ENCODE measurements at places on chromosomes 7 and 10.

DNA sequence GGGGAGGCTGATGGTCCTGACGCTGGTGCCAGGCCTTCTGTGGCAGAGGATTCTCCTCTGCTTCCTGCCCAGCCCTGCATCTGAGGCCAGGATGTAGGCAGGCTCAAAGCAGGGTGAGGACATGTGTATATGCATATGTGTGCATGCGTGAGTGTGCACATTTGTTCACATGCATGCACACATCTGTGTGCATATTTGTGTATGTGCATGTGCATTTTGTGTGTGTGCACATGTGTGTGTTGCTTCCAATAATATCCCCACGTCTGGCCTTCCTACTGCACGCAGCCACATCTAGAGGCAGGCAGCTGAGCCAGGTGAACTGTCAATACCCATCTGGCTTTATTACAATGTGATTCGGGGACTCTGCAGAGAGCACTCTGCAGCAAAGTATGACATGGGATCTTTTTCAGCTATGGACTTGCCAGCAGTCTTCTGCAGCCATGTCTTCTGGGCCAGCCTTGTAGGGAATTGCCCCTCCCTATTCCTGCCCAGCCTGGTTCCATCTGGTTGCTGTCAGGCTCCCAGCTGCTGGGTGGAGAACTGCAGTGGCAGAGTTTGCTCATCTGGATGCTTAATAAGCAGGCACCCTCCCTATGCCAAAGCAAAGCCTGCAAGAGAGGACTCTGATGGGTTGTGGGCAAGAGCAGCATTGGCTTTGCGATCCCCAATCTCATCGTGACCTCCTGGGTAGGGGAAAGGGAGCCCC, 140.7 kb downstream of the PFKFB3 start:
- no peak for DNase-seq

DNA sequence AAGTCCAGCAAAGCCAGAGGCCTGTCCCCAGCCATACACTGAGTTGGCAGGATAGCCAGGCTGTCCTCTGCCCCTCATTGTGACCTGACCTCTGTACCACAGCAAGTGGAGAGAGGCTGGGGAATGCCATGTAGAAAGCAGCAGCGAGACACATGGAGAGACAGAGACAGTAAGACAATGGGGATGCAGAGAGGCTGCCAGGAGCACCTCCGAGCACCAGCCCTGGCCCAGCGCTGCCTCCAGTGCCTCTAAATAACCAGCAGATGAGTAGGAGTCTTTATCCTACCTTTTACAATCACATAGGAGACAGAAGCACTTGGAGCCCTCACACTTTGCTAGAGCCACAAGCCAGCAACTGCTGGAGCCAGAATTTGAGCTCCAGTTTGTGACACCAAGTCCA, 8.1 kb downstream of the GDF2 start:
- no peak for DNase-seq

GRCh38 chr7:44394636-44395035, 69.2 kb upstream of the CAMK2B start:
- DNase-seq = no peak

- DNase-seq = no peak
Observed at GRCh38 chr10:103441206-103441605, 11.0 kb downstream of the CALHM2 start.

GRCh38 chr10:88114368-88114767, 250.9 kb downstream of the PTEN start:
- no peak for DNase-seq

GRCh38 chr10:33183655-33184054, 150.8 kb downstream of the NRP1 start:
- DNase-seq = no peak

DNA sequence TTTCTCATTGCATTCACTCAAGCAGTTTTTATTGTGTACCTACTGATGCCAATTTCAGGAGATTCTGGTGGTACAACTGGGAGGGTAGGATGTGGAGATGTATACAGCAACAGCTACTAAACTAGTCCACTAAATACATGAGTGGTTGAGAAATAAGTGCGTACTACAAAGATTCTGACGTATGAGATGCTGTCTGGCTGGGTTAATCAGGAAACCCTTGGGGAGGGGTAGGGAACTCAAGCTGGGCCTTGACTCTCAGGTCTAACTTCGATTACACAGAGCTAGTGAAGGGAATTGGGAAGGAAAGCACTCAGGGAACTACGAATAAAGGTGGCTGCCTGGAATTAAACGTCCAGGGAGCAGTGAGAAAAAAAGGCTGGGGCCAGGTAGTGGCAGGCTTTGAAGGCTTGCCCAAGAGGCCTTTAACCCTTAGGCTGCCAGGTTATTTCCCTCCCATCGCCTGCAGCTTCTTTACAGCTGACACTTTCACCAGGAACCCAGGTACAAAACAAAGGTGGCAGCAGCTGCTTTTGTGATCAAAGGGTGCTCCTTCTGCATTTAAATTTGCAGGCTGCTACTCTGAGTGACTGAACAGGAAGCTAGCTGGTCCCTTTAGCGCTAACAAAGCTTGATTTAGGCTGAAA, 3.2 kb downstream of the MMS19 start:
- DNase-seq = no peak

- peak; percentile 55 for DNase-seq
Observed at GRCh38 chr10:118668228-118668952, 72.9 kb upstream of the PRLHR start.

- no peak for DNase-seq
Observed at GRCh38 chr10:122130474-122131110, 140.5 kb upstream of the BTBD16 start.

DNA sequence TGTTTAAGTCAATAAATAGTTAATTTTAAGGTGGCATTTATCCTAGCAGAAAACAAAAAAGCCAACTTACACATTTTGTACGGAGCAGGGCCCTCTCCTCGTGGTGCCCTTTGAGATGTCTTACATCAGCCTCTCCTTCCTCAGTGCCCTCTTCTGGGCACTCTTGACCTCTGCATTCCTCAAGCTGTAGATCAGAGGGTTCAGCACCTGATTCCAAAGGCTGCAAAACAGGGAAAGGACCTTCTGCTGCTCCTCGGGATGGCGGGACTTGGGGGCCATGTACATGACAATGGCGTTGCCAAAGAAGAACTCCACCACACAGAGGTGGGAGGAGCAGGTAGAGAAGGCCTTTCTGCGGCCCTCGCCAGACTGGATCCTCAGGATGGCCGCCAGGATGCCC, 4.6 kb upstream of the OR2A14 start:
- no peak for DNase-seq

DNA sequence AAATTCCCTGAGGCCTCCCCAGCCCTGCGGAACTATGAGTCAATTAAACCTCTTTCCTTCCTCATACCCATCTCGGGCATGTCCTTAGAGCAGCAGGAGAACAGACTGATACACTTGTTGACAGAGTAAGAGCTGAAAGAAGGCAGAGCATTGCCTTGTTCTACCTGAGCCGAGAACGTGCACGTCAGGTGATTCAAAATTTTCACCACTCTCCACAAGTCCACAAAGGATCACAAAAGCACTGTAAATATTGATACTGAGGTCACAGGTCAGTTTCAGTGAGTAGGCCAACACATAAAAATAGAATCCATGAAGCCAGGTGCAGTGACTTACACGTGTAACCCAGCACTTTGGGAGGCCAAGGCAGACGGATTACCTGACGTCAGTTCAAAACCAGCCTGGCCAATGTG, 27.8 kb downstream of the DCLRE1C start:
- no peak for DNase-seq

DNA sequence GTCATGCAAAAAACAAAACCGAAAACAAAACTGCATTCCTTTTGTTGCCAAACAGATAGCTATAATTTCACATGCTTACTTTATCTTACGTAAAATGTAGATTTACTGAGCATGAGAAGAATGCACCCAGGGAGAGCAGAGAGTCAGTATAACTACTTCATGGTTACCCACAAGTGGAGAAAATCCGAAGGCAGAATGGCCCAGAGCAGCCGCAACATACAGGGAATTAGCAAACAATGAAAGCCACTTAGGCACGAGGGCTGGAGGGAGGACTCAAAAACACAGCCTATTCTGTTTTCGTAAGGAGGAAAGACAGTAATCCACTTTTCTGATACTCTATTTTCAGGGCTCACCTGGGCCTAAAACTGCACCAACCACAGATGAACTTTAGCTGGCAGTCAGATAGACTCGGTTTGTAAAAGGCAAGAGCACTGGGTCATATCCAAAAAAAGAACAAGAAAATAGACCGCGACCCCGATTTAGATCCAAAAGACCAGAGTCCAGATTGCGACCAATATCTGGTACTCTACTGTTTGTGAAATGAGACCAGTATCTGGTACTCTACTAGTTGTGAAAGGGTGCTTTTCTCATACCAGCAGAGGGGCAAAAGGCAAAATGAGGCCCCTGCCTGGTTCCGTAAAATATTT, 1.3 kb downstream of the ITPRIP start:
- DNase-seq = no peak

GRCh38 chr10:115219203-115219602, 126.0 kb downstream of the ATRNL1 start:
- no peak for DNase-seq

DNA sequence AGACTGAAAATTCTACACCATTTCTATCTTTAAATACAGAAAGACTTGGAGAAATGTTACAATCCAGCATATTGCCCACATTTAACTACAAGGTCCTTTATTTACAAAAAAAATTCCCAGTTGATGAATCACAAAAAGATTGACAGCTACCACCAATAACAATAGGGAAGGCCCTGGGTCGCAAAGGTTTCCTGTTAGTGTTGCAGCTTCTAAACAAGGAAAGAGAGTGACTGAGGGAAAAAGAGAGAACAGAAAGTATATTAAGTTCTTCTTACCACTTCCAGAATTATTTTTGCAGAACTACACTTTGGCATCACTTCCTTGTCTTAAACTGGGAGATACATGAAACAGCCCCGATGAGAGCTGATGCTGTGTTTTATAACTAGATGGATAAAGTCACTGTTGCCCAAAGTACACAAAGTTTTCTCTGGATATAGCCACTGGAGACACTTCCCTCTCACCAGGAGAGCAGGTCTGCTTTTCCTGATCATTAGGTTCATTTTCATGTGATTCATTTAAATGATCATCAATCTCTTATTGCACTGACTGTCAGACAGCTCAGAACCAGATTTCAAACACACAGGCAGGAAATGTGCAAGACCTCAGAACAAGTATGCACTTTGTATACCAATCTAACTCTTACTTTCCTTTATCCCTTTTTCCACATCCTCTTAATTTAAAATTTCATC, 57.0 kb downstream of the SHTN1 start:
- no peak for DNase-seq

DNA sequence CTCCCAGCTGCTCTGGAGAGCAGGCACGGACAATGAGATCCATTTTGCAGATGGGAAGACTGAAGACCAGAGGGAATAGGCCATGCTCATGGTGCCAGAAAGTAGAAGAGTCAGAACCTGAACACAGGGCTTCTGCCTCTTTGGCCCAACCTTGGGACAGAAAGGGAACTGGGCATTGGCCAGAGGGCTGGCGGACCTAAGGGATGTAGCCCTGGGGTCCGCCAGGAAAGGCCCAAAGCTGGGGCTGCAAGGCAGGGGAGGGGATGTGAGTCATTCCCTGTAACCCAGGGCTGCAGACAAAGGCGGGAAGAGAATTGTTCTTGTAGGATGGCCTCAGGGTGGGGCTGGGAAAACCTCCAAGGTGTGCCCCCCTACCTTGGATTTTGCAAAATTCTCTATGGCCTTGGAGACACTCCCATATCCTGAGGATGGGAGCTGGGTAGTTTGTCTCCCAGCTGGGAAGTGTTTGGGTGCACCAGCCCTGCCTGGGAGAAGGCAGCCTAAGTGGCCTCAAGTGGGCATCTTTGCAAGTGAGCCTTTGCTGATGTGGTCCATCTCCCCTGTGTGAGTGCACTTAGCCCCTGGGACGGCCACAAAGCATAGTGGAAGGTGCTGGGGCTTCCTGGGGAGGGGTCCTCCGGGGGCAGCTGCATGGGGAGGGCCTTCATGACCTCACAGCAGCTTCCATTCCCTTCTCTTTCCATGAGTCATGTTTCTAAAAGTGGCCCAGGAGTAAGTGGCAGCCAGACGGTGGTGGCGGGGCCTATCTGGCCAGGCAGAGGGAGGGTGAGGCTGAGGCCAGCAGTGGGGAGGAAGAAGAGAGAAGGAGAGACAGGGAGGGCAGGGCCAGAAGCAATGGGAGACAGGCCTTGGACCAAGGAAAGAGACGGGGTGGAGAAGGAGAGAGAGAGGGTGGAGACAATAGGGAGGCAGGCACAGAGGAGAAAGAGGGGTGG, 9.2 kb downstream of the AQP1 start:
- no peak for DNase-seq

DNA sequence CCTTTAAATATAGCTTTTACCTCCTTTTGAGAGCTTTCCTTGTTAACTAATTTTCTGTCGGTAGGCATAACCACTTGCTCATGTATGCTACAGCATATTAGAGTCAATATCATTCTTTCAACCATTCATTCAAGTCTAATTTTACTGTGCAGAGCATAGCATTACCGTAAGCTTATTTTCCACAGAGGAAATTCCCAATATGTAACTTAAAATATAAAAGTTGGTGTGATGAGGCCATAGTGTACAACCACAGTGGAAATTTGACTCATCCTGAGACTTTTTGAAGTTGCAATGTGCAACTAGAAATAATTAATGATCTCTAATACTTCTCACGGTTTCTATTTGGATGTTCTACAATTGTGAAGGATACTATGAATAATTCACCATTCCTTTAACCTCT, 80.6 kb upstream of the KLF6 start:
- no peak for DNase-seq

- DNase-seq = no peak
Observed at GRCh38 chr7:157357129-157358040, 20.6 kb downstream of the DNAJB6 start.

- DNase-seq = no peak
Observed at GRCh38 chr7:128701062-128701785, 29.1 kb downstream of the GARIN1A start.

- no peak for DNase-seq
Observed at GRCh38 chr7:10022957-10023356, 950.7 kb upstream of the PHF14 start.

Data from anterior cingulate cortex (tissue), 58 donors.